ENCODE measurements at places on chromosomes 5 and 9.

DNA sequence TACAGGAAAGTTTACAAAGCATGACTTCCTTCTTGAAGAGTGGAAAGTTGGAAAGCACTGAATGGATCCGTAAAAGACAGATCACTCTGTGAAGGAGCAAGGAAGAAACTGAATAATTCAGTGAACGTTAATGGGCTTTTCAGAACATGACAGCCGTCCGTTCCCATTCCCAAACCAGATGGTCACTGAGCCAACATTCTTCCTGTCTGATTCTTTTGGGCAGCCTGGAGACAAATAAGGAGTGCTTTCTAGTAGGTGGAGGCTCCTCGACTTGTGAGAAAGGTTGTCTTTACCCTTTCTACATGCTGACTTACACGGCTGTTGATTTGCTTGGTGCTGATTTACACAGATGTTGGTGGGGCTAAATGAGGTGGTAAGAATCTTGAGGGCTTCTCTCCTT lies 51.0 kb upstream of the PAPPA start:
- no peak for DNase-seq

DNA sequence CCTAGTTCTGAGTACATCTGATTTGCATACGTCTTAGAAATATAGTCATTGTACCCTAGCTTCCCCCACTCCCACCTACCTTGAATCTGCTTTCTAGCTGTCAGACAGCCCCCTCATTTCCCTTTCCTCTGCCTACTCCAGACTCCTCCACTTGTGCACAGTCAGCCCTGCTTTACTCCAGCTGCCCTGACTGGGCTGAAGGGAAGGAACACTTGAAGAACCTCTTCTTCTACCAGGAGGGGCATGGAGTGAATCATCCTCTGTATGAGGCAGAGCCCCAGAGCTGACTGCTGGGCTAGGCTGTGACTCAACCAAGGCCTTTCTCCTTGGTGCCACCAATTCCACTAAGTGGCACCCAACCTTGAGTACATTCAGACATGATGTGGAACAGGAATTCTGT lies 18.1 kb upstream of the ZFR start:
- DNase-seq, result peak; percentile 66

DNA sequence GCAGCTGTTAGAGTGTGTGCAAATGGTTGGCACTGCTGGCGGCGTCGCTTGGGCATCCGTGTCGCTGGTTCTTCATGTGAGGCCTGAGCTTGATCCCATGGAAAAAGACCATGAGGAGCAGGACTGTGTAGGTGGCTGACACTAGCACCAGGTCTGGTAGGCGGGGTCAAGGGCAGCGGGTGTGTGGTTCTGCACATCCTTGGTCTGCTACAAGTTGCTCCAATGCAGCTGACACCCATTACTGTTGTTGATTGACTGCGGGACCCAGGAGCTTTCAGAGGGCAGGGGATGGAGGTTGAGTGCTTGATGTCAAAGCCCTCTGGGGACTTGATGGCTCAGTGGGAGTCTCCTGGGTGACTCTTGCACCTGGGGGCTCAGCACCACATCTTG lies 29.0 kb upstream of the PITX1 start:
- no peak for DNase-seq

DNA sequence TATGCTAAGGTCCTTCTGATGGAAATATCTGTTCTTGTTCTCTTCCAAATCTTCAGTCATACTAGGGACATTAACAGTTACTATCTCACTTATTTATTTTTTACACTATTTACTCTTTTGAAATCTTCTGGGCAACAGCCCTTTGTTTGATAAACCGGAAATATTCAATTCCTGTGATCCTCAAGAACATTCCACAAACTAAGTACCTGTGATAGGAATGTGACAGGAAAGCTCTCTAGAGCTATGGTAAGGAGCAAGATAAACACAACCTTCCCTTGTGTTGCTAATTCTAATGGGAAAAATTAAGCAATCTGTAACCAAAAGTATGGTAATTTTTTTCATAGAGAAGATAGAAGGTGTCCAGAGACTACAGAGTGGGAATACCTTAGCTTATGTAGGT lies 22.0 kb upstream of the ANKRD34B start:
- no peak for DNase-seq

- no peak for DNase-seq
Observed at GRCh38 chr5:474840-475661, 32.1 kb downstream of the EXOC3 start.

DNA sequence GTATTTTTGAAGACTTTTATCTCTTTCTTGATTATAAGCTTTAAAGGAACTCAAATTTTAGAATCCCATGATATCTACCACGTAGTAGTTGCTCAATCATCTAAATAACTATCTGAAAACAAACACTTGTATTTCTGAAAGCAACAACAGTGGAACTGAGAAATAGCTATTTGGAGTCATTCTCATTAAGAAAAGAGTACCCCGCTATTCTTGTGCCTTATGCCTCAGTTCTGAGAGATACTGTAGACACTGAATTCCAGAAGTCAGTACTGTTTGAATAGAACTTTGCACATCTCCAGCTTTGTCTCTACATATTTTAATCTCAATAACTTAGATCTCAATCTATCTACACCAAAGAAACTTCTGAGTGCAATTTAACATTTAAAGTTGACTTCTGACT lies 11.4 kb downstream of the CHD1 start:
- no peak for DNase-seq

- DNase-seq, result no peak
Observed at GRCh38 chr9:112404508-112404932, 24.6 kb downstream of the HSDL2 start.

DNA sequence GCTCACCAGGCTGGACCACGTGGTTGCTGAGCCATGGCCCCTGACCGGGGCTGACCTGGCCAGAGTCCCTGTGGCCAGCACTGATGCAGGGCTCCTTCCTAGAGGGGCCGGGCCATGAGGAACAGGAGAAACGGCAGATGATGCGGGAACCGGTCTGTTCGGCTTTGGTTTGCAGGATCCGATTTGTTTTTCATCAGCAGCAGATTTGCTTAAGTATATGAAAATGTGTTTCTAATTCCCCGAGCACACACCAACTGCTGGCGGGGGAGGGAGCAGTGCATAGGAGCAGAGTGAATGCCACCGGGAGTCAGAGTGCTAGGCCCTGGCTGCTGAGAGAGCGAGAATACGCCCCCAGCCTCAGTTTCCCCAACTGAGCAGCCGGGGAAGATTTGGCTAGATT lies 13.6 kb downstream of the NTNG2 start:
- DNase-seq, result no peak

- DNase-seq, result no peak
Observed at GRCh38 chr5:50365426-50366251, 75.4 kb downstream of the EMB start.

DNA sequence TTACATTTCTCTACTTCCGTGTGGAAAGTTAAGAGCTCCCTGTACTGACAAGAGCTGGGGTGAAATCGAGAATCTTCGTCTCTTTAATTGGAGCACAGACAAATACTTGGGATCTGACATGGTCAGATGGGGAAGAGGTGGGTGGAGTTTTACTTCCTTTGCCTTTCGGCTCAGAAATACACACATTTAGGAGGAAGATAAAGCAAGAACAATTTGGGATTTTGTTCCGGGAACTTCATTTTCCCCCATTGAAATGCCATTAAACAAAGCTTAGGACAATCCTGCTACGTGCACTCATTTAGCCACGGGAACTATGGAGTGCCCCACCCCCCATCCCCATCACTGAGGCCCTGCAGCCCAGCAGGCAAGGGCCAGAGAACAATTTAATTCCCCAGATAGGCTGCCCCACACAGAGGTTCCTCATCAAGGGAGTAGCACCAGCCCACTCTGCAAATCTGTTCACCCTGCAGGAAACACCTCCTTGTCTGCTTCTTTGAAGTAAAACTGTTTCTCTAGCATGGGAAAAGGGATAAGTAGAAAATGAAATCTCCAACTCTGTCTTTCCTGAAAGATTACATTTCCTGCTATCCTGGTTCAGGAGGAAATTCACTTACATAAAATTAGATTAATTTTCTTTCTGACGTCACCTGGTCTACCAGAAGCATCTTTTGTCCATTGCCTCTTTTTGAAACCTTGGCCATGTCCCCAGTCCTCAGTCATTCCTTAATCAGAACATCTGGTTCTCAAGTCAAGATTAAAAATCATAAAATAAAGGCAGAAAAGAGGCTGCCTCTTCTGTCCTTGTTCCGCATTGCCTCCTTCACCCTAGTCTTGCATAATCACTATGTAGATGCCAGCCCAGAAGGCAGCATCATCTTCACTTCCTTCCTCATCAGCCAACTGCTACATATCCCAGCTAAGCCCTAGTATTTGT lies 206.4 kb downstream of the ENC1 start:
- DNase-seq, result no peak

- DNase-seq, result no peak
Observed at GRCh38 chr9:133023117-133023890, 7.5 kb upstream of the GTF3C5 start.

DNA sequence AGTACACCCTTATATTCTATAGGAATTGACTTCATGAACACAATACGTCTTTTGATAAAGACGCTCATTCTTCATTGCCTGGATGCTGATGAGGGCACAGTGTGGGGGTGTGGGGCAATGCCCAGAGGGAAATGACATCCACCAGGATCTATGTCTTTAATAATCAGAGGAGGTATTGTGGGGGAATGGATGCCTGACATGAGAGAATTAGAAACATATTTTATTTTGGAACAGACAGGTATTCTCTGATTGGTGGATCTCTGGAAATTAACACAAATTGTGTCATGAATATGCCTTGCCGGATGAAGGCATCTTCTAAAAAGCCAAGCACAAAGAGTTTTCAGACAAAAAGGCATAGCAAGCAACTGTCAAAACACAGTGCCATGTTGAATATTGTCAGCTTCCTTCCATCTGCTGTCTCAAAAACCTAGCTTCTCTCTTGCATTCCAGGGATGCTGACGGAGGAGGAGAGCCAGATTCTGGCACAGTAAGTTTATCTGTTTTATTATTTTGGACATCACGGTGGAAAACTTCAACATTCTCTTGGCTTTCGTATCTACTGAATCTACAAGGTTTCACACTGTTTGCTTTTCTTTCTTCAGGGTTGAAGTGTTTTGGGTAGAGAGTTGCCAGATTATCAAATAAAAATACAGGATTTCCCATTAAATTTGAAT lies 3.9 kb upstream of the C5orf58 start:
- no peak for DNase-seq

- DNase-seq, result no peak
Observed at GRCh38 chr9:103661663-103662062, 432.4 kb upstream of the SMC2 start.

GRCh38 chr9:88521308-88521707 lies 13.7 kb upstream of the NXNL2 start:
- no peak for DNase-seq

DNA sequence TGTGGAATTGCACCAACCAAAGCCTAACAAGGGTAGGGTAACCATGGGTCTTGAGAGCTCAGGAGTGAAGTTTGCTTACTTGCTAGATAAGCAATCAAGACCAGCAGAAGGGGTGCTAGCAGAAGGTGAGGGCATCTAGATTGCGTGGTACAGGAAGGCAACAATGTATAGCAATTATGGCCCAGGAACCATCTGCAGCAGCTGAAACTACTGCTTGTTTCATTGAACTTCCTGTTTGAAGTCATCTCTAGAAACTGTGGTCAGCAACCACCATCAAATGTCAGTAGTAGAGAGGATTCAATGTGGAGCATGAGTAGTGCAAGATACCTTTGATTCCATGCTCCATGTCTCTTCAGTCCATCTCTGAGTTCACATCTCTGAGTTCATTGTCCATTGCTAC lies 462.1 kb upstream of the GRAMD2B start:
- no peak for DNase-seq

DNA sequence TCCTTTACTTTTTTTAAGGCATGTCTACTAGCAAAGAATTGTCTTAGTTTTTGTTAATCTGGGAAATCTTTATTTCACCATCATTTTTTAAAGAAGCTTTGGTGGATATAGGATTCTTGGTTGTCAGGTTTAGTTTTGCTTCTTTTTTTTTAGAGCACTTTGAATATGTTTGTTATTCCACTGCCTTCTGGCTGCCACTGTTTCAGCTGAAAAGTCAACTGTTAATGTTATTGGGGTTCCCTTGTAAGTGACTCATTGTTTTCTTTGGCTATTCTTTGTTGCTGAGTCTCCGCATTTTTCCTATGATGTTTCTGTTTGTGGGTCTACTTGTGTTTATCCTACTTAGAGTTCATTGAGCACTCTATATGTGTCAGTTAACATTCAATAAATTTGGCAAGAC lies 44.4 kb downstream of the PHAX start:
- no peak for DNase-seq

DNA sequence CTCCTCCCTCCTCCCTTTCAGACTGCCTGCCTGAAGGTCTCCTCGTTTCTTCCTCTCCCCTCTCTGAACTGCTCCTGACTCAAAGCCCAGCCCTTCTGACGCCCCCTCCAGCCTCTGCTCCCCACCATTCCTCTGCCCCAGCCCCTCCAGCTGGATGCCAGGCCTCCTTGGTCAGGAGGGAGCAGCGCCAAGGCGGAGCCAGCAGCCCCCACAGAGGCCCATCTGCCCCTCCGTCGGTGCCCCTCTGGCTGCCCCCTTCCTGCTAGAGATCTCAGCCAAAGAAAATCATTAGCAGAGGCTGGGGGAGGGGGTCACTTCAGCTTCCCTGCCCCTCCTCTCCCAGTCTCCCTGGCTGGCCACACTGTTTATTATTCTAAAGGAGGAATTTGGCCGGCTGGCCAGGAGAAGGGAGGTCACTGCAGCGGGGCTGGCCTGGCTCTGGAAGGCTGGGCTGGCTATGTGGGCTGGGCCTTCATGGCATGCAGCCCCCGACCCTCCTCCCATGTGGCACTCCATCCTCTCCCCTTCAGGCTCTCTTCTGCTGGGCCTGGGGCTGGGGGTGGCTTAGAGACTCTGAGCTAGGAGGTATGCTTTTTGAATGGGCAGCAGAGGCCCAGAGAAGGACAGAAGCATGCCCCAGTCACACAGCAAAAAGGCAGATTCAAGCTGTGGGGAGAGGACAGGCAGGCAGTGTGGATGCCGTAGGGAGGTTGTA lies 16.9 kb downstream of the PDGFRB start:
- DNase-seq, result no peak

GRCh38 chr5:59097712-59098111 lies 514.8 kb downstream of the RAB3C start:
- DNase-seq, result no peak

- no peak for DNase-seq
Observed at GRCh38 chr9:35793461-35793860, 2.1 kb downstream of the NPR2 start.

- no peak for DNase-seq
Observed at GRCh38 chr5:90434116-90434714, 24.7 kb upstream of the CETN3 start.

DNA sequence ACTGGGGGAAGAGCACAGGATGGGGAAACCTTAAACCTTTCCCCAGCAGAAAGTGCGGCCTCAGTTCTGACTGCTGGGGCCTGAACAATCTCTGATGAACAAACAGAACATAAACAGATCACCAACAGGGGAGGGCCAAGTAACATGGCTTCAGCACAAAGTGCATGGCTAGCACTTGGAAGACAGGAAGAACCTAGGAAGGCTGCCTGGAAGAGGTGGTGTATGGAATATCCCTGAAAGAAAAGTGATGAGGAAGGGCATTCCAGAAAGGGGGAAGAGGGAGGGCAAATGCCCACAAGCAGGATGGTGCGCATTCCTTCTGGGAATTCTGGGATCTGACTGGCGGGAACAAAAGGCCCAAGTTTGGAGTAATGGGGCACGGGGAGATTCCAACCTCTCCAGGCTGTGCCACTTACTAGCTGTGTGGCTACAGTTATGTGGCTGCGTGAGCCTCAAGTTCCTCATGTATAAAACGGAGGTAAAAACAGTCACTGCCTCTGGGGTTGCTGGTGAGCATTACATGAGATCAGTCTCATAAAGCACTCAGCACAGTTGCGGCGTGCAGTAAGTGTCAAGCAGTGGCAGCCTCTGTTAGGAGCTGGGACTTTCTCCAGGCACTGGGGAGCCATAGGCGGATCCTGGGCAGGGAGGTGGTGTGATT lies 1.6 kb downstream of the PDGFRB start:
- no peak for DNase-seq

GRCh38 chr5:61342071-61342501 lies 10.0 kb downstream of the ZSWIM6 start:
- no peak for DNase-seq
